ENCODE measurements at places on chromosomes 6 and 20.

DNA sequence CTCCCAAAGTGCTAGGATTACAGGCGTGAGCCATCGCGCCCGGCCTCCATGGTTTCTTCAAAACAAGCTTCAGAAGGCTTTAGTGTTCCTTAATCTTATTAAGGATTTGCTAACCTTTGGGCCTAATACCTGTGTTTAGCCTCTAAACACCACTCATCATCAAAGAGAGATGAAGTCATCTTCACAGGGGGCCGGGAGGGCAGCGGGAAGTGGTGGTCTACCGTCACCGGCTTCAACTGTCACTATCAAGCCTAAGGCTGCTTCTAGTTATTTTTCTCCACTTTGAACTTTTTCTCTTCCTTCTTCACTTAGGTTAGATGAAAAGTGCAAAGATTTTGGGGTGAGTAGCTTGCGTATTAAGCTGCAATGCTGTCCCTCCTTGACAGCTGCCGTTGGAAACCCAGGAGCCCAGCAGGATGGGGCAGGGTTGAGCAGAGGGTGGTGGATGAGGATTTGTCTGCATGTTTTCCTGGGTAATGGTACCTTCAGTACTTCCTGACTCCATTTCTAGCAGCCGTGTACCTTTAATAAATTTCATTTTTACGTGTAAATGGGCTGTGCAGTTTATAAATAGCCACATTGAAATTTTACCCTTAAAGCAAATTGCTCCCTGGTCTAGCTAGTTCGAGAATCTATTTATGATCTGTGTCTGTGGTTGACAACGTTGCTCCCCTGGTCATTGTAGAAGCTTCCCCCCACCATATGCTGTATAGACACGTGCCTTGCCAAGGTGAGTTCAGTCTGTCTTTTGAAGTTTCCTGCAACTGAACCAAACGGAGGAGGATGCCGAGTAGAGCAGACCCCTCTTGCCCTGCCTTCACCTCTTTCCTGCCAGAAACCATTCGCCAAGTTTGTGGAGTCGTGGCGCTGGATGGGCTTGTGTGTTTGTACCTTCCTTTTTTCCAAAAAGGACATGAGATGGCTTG is 64.8 kb downstream of the SYNJ2 start:
- no peak for DNase-seq

DNA sequence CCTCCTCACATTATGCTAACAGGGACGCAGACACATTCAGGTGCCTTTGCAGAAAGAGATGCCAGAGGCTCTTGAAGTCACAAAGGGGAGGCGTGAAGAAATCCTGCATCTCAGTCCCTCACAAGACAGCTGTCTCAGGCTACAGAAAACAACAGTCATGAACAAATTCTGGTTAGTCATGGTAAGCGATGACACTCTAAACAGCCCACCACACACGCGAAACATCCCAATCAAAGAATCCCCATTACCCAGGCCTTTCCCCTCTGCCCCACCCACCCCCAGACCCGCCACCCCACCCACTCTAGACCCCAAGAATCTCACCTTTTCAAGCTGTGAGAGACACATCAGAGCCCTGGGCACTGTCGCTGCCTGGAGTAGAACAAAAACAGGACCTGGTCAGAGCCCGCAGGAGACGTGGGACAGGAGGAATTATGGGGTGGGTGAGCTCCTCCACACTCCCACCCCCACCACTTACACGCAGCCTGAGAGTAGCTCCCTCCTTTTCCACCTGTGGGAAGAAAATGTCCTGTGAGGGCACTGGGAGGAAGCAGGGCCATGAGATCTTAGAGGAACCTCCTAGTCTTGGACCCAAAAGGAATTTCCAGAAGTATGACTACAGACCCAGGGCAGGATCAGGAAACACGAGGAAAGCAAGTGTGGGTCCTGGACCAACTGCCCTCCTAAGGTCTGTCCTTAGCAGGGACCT is 2.7 kb downstream of the HLA-B start:
- DNase-seq, result no peak

- DNase-seq, result no peak
Observed at GRCh38 chr6:54817236-54817635, 29.3 kb upstream of the FAM83B start.

DNA sequence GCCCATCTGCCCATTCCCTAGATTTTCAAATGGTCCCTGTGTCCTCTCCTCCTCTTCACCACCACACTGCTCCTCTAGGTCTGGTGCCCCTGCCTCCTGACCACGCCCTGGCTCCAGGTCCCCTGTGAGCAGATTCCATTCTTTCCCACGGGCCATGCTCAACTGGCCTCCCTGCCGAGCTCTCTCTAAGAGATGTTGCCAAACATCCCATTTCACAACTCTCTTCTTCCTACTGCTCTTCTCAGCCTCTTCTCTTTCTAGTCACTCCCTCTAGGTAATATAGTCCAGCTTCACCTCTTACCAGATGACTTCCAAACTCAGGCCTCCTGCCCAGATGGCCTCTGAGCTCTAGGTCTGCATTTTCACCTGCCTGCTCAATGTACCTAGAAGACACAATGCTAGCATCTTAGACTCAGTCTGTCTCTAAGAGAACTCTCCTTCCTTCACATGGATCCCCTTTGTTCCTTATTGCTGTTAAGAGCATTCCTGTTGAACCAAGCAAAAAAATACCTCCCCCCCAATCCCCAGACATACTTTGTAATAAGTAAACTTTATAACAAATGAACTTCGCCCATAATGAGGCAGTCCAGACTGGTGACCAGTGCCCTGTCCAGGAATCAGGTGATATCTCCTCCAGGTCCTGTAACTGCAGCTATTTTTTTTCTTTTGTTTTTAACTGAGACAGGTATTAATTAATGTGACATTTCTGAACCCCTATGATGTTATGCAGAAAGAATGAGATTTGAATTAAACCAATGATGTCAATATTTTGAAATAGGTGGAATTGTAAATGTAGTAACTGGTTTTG is 79.0 kb downstream of the LYRM4 start:
- no peak for DNase-seq

DNA sequence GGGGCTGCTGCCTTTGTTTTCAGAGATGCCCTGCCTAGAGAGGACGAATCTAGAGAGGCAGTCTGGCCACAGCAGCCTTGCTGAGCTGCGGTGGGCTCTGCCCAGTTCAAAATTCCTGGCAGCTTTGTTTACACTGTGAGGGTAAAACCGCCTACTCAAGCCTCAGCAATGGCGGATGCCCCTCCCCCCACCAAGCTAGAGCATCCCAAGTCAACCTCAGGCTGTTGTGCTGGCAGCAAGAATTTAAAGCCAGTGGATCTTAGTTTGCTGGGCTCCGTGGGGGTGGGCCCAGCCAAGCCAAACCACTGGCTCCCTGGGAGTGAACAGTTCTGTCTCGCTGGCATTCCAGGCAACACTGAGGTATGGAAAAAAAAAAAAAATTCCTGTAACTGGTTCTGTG is 970.9 kb downstream of the TBC1D32 start:
- no peak for DNase-seq
